HCEC 1CT (cell line): ENCODE measurements at places on chromosomes 12 and 14.
A peak's percentile ranks its signal among the peaks of the same experiment; 100 is the strongest.

- DNase-seq = no peak
These were observed 145.9 kb downstream of the DUSP6 start for GRCh38 chr12:89206390-89206789.

GRCh38 chr12:94059394-94060368 is 88.7 kb upstream of the PLXNC1 start:
- no peak for DNase-seq

GRCh38 chr12:109448707-109449390 is 28.3 kb downstream of the KCTD10 start:
- no peak for DNase-seq

DNA sequence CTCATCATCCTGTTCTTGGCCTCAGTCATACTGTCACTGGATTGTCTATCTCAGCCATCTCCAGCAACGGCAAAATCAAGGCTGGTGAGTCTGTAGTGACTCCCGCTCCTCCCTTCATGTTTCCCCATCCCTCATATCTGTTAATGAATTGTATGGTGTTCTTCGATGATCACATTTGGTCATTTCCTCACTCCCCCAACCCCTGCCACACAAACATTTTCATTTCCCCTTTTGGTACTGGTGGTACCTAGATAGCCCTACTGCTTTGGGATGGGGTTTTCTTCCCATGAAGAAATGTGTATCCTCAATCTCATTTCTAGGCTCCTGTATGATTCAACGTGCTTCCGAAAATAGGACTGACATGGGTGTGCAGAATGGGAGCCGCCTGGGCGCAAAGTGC is 2.7 kb upstream of the KLHL33 start:
- no peak for DNase-seq

- DNase-seq = no peak
These were observed 272 bp downstream of the HECTD1 start for GRCh38 chr14:31207287-31207754.

- DNase-seq = no peak
These were observed 134.4 kb downstream of the BCAT1 start for GRCh38 chr12:24814379-24815113.

- DNase-seq = no peak
These were observed 180.0 kb upstream of the RGS6 start for GRCh38 chr14:71752111-71752738.

DNA sequence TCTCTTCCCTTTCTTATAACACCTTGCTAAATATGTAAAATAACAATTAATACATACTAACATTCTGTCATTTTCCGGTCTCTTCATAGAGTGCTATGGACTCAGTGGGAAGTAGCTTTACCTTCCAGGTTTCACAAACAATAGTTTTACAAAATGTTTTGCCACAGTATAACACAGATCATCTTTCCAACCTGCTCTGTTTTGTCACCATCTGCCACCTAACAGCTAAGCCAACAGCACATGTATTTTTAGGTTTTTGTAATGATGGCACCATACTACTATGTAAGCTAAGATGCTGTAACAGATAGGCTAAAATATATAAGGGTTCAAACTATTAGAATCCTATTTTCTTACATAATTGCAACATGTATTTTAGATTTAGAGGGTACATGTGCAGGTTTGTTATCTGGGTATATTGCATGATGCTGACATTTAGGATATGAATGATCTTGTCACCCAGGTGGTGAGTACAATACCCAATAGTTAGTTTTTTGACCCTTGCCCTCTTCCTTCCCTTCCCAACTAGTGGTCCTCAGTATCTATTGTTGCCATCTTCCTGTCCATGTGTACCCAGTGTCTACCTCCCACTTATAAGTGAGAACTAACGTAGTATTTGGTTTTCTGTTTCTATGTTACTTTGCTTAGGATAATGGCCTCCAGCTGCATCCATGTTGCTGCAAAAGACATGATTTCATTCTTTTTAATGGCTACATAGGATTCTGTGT is 8.7 kb downstream of the RHOJ start:
- no peak for DNase-seq

- DNase-seq = no peak
These were observed 9.6 kb upstream of the GPR84 start for GRCh38 chr12:54373649-54374561.

DNA sequence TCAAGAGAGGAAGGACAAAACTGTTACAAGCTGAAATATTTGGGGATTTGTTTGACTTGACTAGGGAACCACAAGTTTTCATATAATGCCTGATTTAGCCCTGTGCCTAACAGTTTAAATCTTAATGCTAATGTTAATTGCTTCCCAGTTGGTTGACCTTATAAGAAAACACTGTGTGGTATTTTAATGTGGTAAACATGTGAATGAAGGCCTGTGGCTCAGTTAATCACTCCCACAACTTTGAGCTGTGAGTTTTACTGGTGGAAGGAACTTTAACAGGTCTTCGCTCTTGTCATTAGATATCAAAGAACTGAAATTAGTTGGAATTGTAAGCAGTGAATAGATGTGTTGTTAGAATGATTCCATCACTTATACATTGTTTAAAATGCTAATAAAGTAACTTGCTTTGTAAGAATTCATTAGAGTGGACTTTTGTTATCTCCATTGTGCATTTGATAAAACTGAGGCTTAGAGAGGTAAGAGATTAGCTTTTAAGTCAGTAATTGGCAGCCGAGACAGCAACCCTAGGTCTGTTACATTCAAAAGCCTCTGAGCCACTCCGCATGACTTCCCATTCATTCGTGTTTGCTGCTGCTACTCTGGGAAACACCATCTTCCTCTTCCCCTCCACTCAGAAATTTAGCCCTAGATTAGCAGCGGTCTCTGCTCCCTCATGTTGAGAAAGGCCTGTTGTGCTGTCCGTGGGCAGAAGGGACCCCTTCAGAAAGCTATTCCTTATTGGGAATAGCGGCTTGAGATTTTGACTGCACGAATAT is 1.0 kb upstream of the TBK1 start:
- no peak for DNase-seq

- no peak for DNase-seq
These were observed 40.7 kb upstream of the TMEM263 start for GRCh38 chr12:106914796-106915634.

- DNase-seq = peak; percentile 63
These were observed 222.6 kb downstream of the MON2 start for GRCh38 chr12:62689042-62689839.

- DNase-seq = peak; percentile 52
These were observed 12.7 kb upstream of the SERPINA1 start for GRCh38 chr14:94401083-94401482.

- DNase-seq = no peak
These were observed 124.8 kb upstream of the NOS1 start for GRCh38 chr12:117485984-117486839.

DNA sequence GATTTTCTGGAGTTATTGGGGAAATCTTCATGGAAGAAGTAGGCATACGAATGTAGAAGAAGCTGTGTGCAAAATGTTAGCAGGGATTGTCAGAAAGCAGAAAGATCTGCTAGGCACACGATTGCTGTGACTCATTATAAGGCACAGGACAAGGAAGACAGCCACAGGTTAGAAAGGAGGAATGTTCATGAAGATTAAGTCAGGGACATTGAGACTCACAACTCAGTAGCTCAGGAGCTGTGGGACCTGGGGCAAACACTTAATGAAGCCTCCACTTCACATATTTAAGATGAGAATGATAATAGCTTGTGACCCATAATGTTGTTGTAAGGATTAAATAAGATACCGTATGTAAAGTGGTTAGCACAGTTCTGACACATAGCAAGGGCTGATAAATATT is 26.6 kb upstream of the RTRAF start:
- peak; percentile 35 for DNase-seq

DNA sequence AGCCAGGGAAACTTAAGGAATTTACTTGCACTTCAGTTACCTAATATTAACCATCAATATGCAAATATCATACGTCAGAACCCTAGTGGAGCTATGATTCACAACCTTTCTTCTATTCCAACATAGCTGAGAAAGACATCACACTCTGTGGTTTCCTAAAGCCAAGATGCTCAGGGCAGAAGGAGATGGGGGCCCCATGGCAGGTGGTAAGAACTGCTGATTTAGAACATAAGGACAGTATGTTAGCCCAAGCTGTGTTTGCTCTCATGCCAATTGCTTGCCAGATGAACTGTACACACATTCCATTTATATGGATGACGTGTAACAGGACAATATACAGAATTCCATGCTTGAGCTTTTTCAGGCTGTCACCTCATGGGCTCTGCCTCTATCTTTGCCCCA is 34.6 kb downstream of the HECTD4 start:
- DNase-seq = peak; percentile 81

DNA sequence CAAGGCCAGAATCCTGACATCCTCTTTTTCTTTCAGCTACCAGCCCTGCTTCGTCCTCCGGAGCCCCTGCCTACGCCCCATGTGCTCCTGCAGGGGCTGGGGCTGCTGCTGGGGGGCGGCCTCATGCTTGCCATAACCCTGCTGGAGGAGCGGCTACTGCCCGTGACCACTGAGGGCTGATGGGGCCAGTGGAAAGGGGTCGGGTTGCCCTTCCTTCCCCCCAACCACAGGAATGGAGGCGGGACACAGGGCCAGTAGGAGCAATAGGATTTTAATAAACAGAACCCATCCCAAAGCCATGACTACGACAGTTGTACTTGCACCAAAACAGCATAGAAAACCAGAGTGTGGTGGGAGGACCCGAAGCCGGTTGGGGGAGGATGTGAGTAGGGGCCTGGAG is 7.7 kb downstream of the SLC39A5 start:
- DNase-seq = no peak
